ENCODE measurements at places on chromosomes 16 and 17.

DNA sequence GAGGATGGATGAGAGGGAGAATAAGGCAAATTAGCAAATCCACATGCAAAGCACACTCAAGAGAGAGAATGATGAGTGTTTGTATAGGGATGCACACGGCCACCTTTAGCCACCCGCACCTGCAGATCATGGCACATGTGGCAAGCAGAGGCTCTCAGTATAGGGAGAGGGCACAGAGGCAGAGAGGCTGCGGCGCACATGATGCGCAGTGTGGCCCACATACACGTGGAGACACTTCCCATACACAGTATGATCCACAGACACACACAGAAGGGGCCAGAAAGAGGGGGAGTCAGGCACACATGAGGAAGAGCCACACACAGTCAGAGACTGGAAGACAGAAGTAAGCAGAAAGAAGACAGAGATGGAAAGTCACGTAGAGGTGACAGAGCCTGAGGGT, 6.5 kb upstream of the CHD3 start:
- no peak for DNase-seq

GRCh38 chr17:4881761-4882555, 17.4 kb upstream of the C17orf107 start:
- DNase-seq = peak; percentile 68

- no peak for DNase-seq
Measured at GRCh38 chr16:14071576-14072271, 605 bp downstream of the MRTFB start.

GRCh38 chr16:57866529-57866918, 64.2 kb upstream of the KIFC3 start:
- DNase-seq = no peak

GRCh38 chr17:73430165-73430680, 118.4 kb upstream of the CDC42EP4 start:
- no peak for DNase-seq

- DNase-seq = no peak
Measured at GRCh38 chr16:1639282-1639681, 27.1 kb downstream of the CRAMP1 start.

- DNase-seq = no peak
Measured at GRCh38 chr17:19533718-19534561, at the start of gene SLC47A1. SLC47A1 (plus strand) TSS chr17:19533854; CDS start chr17:19533940, 86 bp downstream.

- DNase-seq = no peak
Measured at GRCh38 chr16:85687651-85688471, 893 bp downstream of the GINS2 start.

DNA sequence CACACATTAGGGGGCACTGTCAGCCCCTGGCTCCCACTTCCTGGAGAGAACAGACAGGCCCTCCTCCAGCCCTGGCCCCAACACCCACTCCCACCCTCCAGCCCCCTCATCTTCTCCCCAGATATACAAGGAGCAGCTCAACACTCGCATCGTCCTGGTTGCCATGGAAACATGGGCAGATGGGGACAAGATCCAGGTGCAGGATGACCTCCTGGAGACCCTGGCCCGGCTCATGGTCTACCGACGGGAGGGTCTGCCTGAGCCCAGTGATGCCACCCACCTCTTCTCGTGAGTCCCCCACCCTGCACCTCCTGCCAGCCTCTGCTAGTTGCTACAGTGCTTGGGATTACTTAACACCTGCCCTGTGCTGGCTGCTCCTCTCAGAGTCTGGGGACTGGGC, 14.4 kb downstream of the ADAM11 start:
- DNase-seq = no peak

DNA sequence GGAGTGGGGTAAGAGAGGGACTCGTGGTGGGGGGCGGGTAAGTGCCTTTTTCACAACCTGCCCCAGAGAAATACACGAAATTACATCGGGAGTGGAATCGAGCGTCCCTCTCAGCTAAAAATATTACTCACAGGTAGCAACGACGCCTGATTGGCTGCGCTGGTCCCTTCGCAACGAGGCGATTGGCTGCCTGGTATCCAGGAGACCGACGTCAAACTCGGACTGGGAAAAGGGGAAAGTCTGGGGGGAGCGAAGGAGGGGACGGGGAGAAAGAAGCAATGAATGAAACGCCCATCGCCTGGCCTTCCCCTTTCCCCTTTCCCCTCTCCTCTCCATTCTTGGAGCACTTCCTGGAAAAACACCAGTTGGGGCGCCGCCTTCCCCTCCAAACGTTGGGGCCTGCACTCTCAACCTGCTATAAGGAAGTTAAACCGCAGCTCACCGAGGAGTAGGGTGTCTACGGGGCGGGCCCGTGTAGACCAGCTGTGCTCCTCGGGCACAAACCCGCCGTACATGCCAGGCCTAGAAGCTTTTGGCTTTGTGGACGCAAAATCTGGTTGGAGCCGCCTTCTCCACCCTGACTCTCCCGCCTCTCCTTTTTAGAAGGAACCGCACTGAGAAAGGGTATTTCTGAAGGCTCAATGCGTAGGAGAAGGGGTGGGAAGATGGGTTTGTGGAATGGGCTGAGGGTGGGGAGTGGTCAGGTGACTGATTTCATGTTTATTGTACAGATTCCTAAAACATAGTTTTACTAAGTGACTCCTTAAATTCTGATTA, 1.4 kb upstream of the TOB1 start:
- DNase-seq = peak; percentile 69

DNA sequence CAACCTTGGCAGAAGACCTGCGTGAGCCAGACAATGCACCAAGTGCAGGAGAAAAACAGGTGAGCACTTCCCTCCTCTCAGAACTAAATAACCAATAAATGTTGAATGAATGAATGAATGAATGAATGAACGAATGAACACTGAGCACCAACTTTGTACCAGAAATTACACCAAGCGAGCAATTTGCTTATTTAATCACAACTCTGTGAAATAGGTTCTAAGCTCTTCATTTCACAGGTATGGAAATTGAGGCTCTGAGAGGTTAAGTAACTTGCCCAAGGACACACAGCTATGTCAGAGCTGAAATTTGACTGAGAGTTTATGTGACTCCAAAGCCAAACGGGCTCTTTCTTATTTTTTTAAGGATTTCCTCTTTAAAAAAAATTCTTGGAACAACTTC, 38.0 kb downstream of the TMEM132E start:
- DNase-seq = no peak

- peak; percentile 6 for DNase-seq
Measured at GRCh38 chr16:84144209-84144858, 643 bp downstream of the HSDL1 start.

GRCh38 chr16:67648764-67649407, 3.9 kb downstream of the CARMIL2 start:
- DNase-seq = no peak

DNA sequence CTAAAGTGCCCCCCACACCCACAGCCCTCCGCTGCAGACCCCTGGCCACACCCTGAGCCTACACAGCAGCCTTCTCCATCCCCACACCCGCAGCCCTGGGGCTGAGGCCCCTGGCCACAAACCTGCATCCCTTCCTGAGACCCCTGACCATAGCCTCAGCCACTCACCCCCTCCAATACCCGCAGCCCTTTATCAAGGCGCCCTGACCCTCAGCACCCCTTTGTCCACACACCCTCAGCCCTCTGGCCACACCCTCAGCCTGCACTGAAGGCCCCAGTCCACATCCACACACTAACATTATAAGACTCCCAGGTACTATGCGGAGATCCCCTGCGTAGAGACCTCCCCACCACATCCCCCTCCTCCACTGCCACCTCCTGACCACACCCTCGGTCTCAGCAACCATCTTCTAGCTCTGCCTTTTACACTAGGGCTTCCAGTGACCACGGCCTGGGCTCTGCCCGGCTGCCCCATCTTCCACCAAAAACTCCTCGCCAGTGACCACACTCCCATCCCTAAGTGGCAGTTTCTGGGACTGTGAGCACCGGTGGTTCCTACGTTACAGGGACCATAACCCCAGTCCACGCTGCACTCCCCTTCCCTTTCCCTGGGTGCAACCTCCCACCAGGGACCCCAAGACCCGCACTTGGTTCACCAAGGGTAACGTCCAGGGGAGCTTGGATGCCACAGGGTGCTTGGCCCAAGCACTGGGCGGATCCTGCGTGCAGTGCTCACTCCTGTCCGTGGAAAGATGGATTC, 818 bp downstream of the TPPP3 start:
- DNase-seq = no peak

DNA sequence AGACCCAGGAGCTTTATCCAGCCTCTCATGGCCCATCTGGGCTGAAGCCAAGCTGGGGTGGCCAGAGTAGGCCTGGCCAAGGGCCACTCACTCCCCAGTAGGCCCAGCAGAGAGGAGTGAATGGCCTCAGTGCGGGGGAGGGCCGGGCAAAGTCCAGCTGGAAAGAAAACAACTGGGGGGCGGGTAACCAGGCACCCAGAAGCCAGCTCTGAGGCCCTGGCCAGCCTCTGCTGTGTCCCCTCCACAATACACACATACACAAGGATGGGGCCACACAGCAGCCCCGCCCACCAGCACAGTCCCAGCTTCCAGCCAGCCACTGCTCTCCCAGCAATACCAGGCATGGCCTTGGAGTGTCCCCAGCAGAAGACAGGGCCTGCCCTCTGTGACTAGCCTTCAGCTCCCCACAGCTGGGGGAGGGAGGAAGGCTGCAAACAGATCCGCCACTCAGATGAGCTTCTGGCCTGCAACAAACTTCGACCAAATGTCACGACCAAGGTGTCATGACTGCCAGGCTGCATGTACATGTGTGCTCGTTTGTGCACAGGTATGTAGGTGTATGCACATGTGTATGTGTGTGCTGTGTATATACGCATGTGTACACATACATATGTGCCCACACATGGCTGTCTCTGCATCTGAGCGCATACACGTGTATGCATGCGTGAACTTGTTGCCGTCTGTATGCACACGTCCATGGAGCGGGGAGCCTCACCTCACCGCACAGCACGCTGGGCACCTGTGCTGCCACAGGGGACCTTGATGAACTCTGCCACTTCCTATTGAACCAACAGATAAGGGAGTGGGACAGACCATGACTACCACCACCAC, 5.0 kb downstream of the CARHSP1 start:
- no peak for DNase-seq

- DNase-seq = no peak
Measured at GRCh38 chr17:18176176-18176575, 7.5 kb upstream of the ALKBH5 start.

DNA sequence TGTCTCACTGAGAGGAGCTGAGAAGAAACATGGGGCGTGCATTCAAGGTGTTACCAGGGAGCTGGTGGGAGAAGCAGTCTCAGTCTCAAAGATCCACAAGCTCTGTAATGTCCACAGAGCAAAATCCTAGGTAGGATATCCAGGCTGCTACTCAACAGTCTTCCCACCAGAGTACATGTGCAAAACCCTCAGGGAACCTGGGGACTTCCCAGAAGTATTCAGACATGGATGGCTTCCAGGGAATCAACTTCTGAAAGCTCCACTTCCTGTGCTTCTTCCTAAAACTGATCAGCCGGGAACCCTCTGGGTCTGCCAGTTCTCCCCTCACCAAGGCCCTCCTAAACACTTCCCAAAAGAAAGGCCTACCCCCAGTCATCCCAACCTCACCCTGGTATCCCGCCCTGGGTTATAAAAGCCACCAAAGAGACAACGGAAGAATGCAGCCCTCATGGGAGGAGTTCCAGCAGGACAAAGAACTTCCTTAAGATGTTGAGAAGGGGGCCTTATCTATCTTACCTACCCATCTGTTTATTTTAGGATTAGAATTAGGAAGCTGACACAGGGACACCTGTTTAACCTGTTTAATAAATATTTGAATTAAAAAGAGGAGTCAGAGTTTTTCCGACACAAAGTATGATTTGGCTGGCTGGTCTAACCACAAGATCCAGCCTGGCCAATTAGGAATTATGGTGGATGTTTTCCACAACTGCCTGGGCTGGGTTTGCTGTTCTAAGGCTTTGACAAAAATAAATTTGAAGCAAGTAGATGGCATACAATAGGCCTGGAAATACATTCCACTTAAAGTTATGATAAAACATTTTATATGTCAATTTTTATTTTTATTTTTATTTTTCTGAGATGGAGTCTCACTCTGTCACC, 37.0 kb downstream of the CUEDC1 start:
- no peak for DNase-seq

- DNase-seq = no peak
Measured at GRCh38 chr17:44827863-44828262, 2.2 kb downstream of the GJC1 start.

- peak; percentile 11 for DNase-seq
Measured at GRCh38 chr17:81095383-81095762, 60.4 kb downstream of the BAIAP2 start.

DNA sequence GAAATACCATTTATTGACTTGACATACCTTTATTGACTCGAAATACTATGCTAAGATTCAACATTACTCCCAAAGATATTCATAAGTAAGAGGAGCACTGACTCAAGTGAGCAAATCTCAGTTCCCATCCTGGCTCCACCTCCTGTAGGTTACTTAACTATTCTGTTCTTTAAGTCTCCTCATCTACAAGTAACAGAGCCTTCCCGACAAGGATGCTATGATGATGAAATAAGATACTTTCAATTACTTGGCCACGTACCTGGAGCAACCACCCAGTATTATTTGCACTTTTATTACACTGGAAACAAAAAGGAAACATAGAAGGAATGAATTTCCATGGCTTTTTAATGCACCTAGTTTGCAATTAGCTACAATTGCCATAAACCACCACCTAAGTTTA, 16.3 kb downstream of the KANSL1 start:
- no peak for DNase-seq

GRCh38 chr17:7548585-7549400, at the start of gene TNFSF12:
TNFSF12 (plus strand) TSS chr17:7549058; CDS start chr17:7549154, 96 bp downstream.
- DNase-seq = peak; percentile 35

DNA sequence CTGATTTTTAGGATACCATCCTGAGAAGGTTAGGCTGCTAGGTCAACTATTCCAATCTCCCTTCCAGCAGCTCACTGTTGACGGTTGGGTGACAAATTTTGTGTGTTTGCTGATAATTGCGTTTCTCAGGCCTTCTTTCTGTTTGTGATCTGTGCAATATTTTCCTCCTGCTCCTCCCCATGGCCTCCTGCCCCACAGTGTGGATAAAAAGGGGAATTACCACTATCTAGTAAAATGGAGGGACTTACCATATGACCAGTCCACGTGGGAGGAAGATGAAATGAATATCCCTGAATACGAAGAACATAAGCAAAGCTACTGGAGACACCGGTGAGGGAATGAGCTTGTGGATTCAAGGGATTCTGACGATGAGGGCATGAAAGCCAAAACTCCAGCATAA, 9.2 kb downstream of the CHD3 start:
- no peak for DNase-seq

- no peak for DNase-seq
Measured at GRCh38 chr17:54906683-54907082, 6.0 kb downstream of the TOM1L1 start.

DNA sequence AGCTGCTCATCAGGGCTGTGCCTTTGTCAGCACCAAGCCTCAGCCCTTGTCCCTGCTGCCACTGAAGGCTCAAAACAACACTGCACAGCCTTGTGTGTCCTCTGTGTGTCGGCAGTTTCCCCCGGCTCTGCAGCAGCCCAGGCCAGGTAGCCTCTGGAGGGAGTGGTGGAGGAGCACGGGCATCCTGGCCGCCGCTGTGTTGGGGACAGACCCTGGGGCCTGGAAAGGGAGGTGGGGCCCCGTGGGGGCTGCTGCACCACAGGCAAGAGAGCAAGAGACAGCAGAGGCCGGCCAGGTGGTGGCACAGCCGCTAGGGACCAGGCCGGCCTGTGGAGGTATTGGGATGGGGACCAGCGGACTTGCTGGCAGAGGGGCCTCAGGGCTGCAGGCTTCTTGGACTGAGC, 96.9 kb upstream of the ZNF750 start:
- DNase-seq = no peak
